ENCODE measurements at places on chromosomes 1 and 21.

- no peak for DNase-seq
Measured at GRCh38 chr1:161038523-161039153, at the start of gene TSTD1. TSS of gene TSTD1 (minus strand) at chr1:161038964. CDS start at chr1:161038889, 75 bp downstream.

GRCh38 chr1:5765997-5766913 is 226.0 kb downstream of the NPHP4 start:
- no peak for DNase-seq

DNA sequence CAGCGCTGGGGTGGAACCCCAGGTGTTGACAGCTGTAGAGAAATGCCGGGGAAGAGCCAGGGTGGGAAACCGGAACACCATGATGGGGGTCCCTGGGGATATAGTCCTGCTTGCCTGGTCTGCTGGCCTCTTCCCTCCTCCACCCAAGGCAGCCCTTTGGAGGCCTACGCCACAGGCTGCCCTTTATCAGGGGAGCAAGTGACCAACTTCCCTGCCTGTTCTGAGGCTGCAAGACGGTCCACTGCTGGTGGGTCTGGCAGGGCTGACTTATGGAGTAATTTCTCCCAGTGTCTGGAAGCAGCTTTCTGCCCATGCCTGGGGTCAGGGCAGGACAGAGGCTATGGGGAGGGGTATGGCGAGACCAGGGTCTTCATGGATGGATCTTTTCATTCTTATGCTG is 50.8 kb upstream of the EDN2 start:
- DNase-seq: no peak

DNA sequence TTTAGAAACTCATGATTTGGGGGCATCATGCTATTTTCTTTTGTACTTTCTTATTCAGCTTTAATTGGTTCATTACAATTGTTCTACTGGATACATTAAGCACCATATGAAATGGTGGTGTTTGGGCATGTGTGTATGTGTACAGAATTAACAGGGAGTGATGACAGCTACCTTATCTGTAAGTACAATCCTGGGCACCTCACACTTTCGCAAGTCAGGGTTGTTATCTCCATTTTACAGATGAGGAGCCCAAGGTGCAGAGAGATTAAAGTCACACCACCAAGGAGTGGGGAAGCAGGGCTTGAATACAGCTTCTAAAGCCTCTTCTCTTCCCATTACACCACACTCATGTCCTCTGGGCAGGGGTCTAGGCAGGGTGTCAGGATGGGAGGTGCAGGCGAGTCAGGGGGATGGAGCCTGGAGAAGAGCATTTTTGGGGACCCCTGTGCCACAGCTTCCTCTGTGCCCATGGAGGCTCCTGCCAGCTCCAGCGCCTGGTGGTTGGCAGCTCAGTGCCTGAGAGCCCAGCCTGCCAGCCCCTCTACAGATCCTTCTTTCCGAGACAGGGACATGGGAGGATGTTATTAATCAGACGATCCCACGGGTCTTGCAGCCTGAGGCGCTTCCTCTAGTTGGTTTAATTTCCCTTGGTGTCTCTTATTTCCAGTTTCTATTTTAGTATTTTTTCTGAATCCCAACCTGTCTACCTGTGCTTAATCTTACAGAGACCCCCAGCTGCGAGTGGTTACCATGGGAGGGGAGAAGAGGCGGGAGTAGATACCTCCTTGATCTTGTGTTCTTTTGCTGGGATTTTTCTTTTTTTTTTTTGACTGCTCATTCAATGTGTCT is 126.2 kb upstream of the CD34 start:
- DNase-seq: no peak

DNA sequence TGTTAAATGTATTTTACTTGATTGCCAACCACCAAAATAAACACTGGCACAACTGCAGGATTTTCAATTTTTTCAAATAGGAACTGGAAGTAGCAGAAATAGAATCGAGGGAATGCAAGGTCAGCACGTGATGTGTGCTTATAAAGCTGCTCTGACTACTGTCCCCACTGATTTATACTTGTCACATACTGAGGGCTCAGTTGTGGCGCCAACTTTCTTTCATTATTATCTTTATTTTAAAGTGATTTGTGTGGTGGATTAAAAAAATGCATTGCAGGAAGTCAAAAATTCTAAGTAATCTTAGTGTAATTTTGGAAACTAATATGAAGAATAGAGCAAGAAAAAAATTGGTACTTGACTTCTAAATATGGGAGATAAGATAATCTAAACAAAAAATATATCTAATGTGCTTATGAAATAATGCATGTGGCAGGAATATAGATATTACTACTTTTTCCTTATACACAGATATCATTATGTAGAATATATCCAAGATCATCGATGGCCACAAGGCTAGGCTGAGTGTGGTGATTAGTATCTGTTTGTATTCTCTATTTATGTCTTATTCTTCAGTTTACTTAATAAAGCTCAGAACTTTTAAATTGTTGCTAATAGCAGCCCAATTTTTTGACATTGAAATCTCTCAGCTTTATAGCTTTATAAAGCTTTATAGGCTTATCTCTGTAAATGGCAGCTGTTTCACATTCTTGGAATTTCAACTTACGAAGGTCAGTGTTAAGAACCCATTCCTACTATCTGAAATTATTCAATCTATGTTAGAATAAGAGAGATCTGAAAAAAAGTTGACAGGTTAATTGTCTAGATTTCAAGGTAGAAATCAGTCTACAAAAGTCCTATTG is 404.5 kb upstream of the ADAMTS5 start:
- no peak for DNase-seq

GRCh38 chr1:160127865-160128523 is 12.4 kb downstream of the ATP1A2 start:
- no peak for DNase-seq

- no peak for DNase-seq
Measured at GRCh38 chr1:98426092-98426491, 235.4 kb upstream of the SNX7 start.

DNA sequence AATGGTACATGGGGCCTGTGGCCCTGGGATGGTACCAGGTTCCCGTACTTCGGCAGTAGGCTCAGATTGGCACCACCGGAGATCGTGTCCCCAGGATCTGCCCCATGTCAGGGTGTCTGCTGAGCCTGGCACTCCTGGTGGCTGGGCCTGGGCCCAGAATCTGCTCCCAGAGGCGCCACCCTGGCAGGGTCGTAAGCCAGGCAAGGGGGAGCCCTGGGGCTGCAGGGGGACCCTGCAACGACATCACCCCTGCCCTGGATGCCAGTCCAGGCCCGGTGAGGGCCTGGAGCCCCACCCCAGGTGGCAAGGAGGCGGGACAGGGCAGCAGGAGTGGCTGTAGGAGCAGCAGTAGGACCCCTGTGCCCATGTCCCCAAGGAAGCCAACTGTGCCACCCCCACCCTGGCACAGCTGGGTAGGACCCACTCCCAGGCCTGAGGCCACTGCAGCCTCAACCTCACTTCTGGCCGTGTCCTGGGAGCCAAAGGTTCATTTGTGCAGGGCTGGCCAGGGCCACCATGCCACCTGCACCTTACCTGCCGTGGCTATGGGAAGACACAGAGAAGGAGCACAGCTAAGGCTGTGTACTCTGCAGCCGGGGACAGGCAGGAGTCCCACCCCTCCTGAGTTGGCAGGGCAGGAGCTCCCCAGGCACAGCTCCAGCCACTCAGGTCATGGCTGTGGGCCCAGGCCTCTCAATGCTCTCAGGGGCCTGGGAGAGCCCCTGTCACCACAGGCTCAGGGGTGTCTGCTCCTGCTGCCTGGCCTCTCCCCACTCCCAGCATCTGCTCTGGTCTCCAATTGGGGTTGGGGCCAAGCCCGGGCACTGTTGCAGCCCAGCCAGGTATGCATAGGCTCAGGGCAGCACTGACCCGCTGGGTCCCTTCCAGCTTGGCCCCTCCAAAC is 141.7 kb downstream of the EIF4G3 start:
- no peak for DNase-seq

DNA sequence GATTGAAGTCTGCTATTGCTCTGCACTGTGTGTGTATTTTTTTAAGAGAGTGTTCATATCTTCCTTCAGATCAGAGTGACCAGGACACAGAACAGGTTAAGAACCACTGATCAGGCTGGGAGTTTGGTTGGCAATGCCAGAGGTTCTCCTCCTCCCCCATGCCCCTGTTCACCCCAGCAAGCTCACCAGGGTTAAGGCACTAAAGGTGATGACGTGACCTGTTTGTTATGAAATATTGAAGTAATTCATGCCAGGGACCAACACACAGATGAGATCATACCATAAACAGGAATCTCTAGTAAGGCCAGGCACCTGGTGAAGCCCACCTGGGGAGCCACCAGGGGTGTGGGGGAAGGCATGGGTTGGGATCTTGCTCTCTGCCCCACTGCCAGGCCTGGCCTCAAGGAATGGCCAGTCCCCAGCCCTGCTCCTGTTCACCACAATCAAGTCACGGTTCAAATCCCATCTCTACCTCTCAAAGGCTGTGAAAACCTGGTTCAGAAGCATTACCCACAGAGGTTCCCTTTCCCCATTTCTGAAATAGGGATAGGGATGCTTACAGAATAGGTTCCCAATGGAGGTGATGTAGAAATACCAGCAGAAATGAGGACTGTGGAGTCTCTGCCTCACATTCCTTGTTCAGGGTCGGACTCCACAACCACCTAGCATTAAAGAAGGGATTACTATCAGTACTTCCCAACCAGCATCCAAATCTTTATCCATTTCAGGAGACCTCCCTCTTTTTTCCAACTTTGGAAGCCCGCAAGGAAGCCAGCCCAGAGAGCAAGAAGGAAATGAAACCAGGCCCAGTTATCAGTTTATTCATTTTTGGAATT is 2.4 kb downstream of the ID3 start:
- peak; percentile 59 for DNase-seq

- no peak for DNase-seq
Measured at GRCh38 chr1:151540982-151541377, 871 bp downstream of the TUFT1 start.

DNA sequence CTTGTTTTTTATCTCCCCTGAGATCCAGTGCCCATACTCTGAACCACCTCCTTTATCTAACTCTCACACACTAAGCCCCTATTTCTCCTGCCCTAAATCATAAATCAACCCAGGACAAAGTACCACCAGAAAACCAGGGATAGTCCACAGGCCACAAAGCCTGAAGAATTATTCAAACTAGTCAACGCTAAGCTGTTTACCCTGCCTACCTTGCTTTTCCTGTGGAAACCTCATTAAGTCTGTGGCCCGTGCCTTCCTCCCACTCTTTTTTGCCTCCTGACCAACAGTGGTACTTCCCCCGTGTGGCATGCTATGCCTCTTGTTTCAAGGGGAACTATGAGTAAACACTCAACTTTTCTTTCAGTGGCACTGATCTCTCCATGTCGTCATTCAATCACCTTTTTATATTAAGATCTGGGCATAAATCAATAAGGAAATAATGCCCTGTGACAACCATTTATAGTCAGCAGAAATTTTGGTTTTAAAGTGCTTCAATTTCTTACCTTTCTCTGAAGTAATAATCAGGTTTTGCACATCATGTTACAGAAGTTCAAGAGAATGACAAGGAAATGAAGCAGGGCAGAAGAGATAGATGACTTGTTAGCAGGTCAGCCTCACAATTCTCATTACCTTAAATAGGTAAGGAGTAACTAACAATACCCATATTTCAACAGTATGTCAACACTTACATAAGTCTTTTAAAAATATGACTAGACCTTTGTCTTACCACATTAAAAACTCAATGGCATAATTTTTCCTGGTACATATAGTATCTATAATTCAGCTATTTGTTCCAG is 32.1 kb downstream of the EYA3 start:
- DNase-seq: no peak

GRCh38 chr1:37400466-37401225 is 73.7 kb upstream of the ZC3H12A start:
- DNase-seq: no peak

DNA sequence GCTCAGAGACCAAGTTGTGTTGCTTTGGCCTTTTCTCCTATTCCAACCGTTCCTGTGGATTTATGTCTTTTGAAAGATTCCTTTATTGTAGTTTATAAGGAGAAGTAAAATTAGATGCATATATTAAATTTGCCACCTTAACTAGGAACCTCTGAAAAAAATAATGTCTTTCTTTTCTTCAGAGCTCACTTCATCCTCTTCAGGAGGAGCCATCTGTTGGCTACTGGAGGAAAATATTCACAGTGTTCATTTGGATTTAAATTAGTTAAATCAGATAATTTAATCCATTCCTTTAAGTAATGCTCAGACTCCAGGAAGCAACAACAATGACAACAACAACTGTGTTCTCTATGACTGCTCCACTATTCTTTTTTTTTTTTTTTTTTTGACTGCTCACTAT is 164.0 kb downstream of the FASLG start:
- no peak for DNase-seq
